ENCODE measurements at places on chromosomes 6 and 20.

DNA sequence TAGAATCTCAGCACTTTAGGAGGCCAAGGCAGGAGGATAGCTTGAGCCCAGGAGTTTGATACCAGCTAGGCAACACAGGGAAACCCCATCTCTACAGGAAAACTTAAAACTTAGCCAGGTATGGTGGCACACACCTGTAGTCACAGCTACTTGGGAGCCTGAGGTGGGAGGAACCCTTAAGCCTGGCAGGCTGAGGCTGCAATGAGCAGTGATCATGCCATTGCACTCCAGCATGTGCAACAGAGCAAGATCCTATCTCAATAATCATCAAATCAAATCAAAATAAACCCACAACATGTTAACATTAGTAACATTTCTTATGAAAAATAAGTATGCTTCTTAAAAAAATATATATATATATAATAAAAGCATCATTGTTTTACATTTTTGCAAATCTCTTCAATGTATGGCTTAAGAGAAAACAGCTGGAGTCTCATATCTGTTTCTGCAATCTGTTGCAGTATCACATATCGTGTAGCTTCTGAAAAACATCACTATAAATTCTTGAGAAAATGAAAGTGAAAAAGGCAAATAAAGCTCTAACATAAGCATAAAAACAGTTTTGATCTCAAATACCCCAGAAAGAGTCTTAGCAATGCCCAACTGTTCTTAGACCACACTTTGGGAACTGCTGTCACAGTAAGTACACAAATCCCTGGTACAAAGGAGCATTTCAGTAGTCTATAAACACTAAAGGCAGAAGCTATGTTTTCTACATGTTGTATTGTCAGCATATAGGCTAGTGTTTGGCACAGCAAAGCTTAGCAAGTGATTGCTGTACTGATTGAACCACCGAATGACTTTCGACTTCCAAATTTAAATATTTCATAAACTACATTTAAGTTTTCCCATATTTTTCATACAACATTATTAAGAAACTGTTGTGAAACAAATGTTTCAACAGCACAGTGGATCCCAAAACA is 8.0 kb downstream of the MMUT start:
- no peak for DNase-seq

- no peak for DNase-seq
Measured at GRCh38 chr6:19399406-19399805, 437.8 kb upstream of the ID4 start.

DNA sequence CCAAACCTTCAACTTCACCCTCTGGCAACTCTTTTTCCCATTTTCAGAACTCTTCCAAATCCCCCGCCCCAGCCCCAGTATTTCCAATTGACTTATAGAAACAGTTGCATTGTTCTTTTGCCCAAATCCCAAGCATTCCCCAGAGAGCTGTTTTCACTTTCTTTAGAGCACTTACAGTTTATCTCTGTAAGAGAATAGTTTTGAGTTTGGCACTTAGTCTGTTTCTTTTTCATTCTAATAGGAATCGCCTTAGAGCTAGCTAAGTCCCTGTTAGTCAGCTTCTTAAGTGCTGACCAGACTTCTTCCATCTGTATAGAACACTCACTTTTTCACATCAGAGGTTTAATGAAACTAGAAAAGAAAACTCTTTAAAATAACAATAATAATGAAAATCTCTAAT is 374.2 kb upstream of the FLRT3 start:
- no peak for DNase-seq

- DNase-seq: no peak
Measured at GRCh38 chr6:140893432-140893831, 1239.3 kb upstream of the GJE1 start.

- no peak for DNase-seq
Measured at GRCh38 chr6:150775415-150776203, 89.9 kb upstream of the MTHFD1L start.

GRCh38 chr20:23094927-23095326 is 8.8 kb upstream of the CD93 start:
- DNase-seq: no peak

Data from NK-92 treated with Interleukin-12 subunit alpha and Interleukin-12 subunit beta, amount 100 ng/mL, for 24 hours (cell line).